Astrocyte (in vitro differentiated cells and primary cell): ENCODE measurements at places on chromosomes 4 and X.

DNA sequence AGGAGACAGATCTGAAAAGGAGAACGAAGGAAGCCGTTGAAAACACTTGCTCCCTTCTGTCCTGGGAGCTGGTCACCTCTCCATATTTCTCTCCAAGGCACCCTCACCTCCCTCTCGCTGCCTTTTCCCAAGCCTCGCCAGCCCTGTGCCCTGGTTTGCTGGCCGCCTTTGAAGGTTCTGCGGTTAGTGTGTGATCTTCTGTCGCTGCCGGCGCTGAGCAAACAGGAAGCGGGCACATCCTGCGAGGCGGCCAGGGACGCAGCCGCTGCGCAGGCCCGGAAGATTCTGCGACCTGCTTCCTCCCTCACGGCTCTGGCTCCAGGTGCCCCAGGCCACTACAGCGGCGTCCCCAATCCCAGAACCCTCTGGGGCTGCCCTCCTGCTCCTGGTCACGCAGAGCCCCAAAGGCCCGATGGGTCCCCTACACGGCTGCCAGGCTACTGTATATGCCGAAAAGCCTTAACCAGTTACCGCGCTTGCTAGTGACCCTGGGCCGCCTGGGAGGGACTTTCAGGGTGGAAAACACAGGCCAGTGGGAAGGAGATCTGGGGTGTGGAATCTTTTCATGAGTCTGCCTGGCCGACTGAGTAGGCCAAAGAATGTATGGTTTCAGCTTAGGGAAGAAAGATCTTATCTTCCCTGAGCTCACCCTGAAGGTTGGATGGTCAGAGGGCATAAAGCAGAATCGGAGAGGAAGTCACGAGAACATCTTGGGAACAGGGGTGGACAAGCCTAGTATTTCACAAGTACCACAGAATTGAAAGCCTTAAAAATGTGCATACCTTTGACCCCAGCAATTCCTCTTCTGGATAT, 2.3 kb upstream of the SASH3 start:
- no peak overlapping the region for H3K4me3 ChIP-seq
- no peak for DNase-seq
- no peaks in the 10 kb centered on the region for H3K4me1 ChIP-seq
- H3K36me3 ChIP-seq = no peaks in the 10 kb centered on the region

- no peaks in the 10 kb centered on the region for H3K4me1 ChIP-seq
- H3K27me3 ChIP-seq = no peaks in the 10 kb centered on the region
- no peaks in the 10 kb centered on the region for H3K36me3 ChIP-seq
- no peak overlapping the region for H3K27ac ChIP-seq
Observed at GRCh38 chrX:21382715-21383114, 8.5 kb downstream of the CNKSR2 start.

DNA sequence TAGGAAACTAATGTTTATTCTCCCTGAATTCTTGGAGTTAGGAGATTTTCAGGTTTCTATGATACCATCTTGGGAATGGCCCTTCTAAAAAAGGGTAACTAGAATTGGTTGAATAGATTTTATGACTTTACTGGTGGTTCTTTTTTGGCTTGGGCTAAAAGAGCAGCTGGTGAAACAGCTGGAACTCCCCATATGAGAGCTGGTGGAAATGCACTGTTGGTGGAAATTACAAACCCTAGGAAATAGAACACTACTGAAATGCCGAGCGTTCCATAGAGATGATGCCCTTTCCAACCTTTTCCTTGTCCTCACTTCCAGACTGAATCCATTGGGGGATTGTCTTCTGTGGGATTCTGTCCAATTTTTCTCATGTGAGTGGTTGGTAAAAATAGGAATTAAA, 139.5 kb downstream of the STIM2 start:
- no peak for DNase-seq
- H3K4me1 ChIP-seq = peaks cover 15% of the 10 kb centered on the region
- no peak overlapping the region for H3K4me3 ChIP-seq
- no peaks in the 10 kb centered on the region for H3K27me3 ChIP-seq

GRCh38 chr4:17301266-17301665, 210.6 kb downstream of the QDPR start:
- H3K4me1 ChIP-seq = no peaks in the 10 kb centered on the region
- H3K36me3 ChIP-seq = no peaks in the 10 kb centered on the region
- H3K27me3 ChIP-seq = no peaks in the 10 kb centered on the region
- H3K4me3 ChIP-seq = no peak overlapping the region

- peak; percentile 95 for DNase-seq
- no peaks in the 10 kb centered on the region for H3K36me3 ChIP-seq
- H3K4me3 ChIP-seq = no peak overlapping the region
- no peak overlapping the region for H3K27ac ChIP-seq
Observed at GRCh38 chr4:73832651-73833237, 3.7 kb upstream of the CXCL6 start.

- no peak overlapping the region for H3K27ac ChIP-seq
- DNase-seq = peak; percentile 30
- H3K27me3 ChIP-seq = no peaks in the 10 kb centered on the region
- H3K4me3 ChIP-seq = no peak overlapping the region
- peaks cover 3% of the 10 kb centered on the region for H3K4me1 ChIP-seq
Observed at GRCh38 chr4:89136525-89136924, 25.2 kb downstream of the TIGD2 start.

DNA sequence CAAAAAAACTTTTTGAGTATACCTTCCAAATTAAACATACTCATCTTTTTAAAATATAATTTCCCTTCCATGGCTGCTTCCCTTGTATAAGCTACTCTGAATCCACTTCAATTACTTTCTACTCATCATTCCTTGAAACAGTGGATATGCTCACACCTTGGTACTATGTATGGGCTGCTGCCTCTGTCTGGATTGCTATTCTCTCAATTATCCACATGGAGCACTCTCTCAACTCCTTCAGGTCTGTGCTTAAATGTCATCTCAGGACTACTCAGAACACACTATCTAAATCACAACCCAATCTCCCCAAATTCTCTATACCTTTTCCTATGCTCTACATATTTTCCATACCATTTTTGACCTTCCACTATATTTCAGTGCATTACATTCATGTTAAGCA, 898.9 kb upstream of the EPHA5 start:
- DNase-seq = no peak
- H3K27me3 ChIP-seq = no peaks in the 10 kb centered on the region
- no peaks in the 10 kb centered on the region for H3K36me3 ChIP-seq
- no peak overlapping the region for H3K4me3 ChIP-seq
- H3K27ac ChIP-seq = no peak overlapping the region
- peaks cover 48% of the 10 kb centered on the region for H3K4me1 ChIP-seq

GRCh38 chr4:128812442-128813235, 3.1 kb downstream of the JADE1 start:
- H3K27me3 ChIP-seq = no peaks in the 10 kb centered on the region
- peak; percentile 72 for DNase-seq
- peak overlapping the region; percentile 95 for H3K27ac ChIP-seq

- H3K27me3 ChIP-seq = no peaks in the 10 kb centered on the region
- no peak overlapping the region for H3K27ac ChIP-seq
- no peaks in the 10 kb centered on the region for H3K36me3 ChIP-seq
- peaks cover 6% of the 10 kb centered on the region for H3K4me1 ChIP-seq
- no peak overlapping the region for H3K4me3 ChIP-seq
Observed at GRCh38 chr4:187236209-187236890, 512.7 kb upstream of the FAT1 start.

GRCh38 chrX:129843459-129844306, at the start of gene ZDHHC9:
Gene ZDHHC9, minus strand, starts transcription at chrX:129843886. Its CDS starts 1,941 bp downstream, at chrX:129841945.
- peak within 1 kb of the TSS; percentile 52 for H3K27ac ChIP-seq
- H3K36me3 ChIP-seq = peaks cover 2% of the 10 kb centered on the region
- peak; percentile 77 for DNase-seq
- H3K4me1 ChIP-seq = peaks cover 6% of the 10 kb centered on the region
- H3K4me3 ChIP-seq = peak within 1 kb of the TSS; percentile 74

DNA sequence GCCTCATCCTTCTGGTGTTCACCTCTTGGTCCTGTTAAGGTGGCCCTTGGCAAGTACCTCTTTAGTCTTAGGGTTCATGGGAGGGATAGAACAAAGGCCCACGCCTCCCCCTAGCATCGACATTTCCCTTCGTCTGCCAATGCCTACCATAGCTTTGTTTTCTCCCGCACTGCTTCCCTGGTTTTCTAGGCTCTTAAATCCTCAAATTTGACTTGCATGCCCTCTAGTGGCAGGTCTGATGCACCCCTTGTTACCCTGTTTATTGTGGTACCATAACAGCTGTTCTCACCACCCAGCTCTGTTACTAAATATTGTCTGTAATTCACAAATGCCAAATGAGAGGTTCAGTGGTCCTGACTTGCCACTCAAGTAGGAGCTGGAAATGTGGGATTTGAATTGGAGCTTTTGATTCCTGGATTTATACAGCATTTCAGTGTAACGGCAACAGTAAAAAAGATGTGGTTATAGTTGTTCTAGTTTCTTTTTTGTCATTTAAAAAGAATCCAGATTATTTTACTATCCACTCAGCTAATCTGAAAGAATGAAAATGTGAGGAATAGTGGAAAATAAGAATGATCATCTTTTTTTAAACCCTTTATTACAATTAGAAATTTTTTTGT, 100.1 kb downstream of the REPS2 start:
- DNase-seq = no peak
- no peaks in the 10 kb centered on the region for H3K27me3 ChIP-seq
- H3K4me1 ChIP-seq = no peaks in the 10 kb centered on the region
- H3K36me3 ChIP-seq = no peaks in the 10 kb centered on the region

GRCh38 chrX:141180851-141181250, 3.9 kb upstream of the LDOC1 start:
- H3K36me3 ChIP-seq = no peaks in the 10 kb centered on the region
- no peaks in the 10 kb centered on the region for H3K27me3 ChIP-seq
- DNase-seq = no peak
- peaks cover 4% of the 10 kb centered on the region for H3K4me1 ChIP-seq
- no peak overlapping the region for H3K4me3 ChIP-seq
- no peak overlapping the region for H3K27ac ChIP-seq

DNA sequence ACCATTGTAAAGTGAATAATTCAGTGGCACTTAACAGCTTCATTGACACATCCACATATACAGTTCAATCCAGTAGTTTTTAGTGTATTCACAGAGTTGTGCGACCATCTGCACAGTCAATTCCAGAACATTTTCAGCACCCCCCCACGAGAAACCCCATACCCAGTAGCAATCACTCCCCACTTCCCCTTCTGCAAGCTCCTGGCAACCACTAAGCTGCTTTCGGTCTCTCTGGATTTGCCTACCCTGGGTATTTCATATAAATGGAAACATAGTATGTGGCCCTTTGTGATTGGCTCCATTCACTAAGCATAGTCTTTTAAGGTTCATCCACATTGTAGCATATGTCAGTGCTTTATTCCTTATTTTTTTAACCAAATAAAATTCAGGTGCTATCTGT, 10.0 kb downstream of the MSL3 start:
- H3K4me3 ChIP-seq = no peak overlapping the region
- H3K27ac ChIP-seq = no peak overlapping the region
- no peaks in the 10 kb centered on the region for H3K4me1 ChIP-seq
- no peak for DNase-seq
- peaks cover 16% of the 10 kb centered on the region for H3K36me3 ChIP-seq

DNA sequence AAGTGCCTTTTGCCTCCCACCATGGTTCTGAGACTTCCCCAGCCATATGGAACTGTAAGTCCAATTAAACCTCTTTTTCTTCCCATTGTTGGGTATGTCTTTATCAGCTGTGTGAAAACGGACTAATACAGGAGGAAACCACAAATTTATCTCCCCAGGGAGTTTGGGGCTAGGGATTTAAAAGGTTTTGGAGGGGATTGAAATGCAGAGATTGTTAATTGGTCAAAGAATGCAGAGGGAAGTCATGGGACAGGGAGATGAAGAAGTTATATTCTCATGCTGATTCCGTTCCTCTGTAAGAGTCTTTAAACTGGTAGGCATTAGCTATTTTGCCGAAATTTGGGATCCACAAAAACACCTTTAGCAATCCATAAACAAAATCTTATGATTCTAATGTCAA, 57.9 kb downstream of the TKTL2 start:
- H3K27ac ChIP-seq = no peak overlapping the region
- no peak for DNase-seq

GRCh38 chr4:14415146-14415545, 587.1 kb upstream of the CPEB2 start:
- H3K27ac ChIP-seq = no peak overlapping the region
- no peaks in the 10 kb centered on the region for H3K36me3 ChIP-seq
- DNase-seq = peak; percentile 4
- H3K4me3 ChIP-seq = no peak overlapping the region
- H3K4me1 ChIP-seq = no peaks in the 10 kb centered on the region

DNA sequence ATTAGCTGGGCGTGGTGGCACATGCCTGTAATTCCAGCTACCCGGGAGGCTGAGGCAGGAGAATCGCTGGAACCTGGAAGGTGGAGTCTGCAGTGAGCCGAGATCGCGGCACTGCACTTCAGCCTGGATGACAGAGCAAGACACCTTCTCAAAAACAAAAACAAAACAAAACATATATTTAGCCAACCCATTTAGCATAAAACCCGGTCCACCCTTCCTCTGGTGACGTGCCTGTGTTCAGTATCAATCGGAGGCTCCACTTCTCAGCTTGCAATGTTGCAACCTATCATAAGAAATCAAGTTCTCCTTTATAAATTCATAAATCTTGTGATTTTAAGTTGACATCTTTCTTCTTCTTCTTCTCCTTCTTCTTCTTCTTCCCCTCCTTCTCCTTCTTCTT, 73.9 kb downstream of the SLC34A2 start:
- H3K4me3 ChIP-seq = no peak overlapping the region
- H3K27ac ChIP-seq = no peak overlapping the region
- DNase-seq = no peak
- H3K36me3 ChIP-seq = no peaks in the 10 kb centered on the region

GRCh38 chr4:110849461-110849860, 226.6 kb upstream of the PITX2 start:
- DNase-seq = no peak
- H3K4me1 ChIP-seq = no peaks in the 10 kb centered on the region
- H3K27me3 ChIP-seq = peaks cover 5% of the 10 kb centered on the region
- H3K27ac ChIP-seq = no peak overlapping the region
- H3K4me3 ChIP-seq = no peak overlapping the region

DNA sequence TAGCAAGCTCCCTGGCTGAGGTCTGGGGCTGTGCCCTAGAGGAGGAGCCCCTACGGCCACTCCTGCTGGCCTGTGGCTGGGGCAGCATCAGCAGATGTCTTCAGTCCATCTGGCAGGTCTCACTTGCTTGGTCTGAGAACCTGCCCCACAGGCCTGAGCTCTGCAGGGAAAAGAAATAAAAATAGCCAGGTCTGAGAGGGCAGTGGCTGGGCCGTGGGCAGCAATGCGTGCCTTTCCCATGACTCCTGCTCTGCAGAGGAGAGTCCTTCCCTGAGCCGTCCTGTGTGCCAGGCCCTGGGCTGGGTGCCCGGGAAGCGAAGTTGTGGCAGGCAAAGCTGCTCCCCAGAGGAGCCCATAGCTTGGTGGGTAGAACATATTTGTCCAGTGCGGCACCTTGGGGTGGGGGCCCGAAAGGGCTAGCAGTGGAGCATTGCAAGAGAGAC, 11.3 kb upstream of the KIAA0232 start:
- no peak for DNase-seq
- no peaks in the 10 kb centered on the region for H3K36me3 ChIP-seq
- H3K27me3 ChIP-seq = peaks cover 7% of the 10 kb centered on the region

- H3K27me3 ChIP-seq = no peaks in the 10 kb centered on the region
- no peak overlapping the region for H3K4me3 ChIP-seq
- no peaks in the 10 kb centered on the region for H3K36me3 ChIP-seq
- no peak for DNase-seq
- H3K4me1 ChIP-seq = no peaks in the 10 kb centered on the region
Observed at GRCh38 chr4:147003956-147004809, 58.5 kb upstream of the TTC29 start.
